AG09309 (cell line): ENCODE measurements at places on chromosomes 12 and 14.

DNA sequence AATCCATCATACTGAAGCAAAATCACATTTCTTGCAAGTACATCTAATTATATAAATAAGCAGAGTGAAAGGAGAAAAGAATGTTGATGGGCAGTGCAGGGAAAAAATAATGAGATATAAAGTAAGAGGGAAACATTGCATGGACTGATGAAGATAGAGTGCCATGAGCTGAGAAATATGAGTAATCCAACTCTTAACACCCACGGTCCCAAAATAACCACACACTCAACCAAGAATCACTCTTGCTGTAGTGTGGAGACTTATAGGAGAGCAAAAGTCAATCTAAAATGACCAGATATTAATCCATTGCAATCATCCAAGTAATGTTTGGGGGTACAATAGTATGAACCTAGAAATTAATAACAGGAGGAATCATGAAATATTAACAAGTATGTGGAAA is 40.2 kb downstream of the MYF5 start:
- DNase-seq, result no peak

- DNase-seq, result peak; percentile 91
Observed at GRCh38 chr12:75825686-75826085, 205.9 kb downstream of the PHLDA1 start.

DNA sequence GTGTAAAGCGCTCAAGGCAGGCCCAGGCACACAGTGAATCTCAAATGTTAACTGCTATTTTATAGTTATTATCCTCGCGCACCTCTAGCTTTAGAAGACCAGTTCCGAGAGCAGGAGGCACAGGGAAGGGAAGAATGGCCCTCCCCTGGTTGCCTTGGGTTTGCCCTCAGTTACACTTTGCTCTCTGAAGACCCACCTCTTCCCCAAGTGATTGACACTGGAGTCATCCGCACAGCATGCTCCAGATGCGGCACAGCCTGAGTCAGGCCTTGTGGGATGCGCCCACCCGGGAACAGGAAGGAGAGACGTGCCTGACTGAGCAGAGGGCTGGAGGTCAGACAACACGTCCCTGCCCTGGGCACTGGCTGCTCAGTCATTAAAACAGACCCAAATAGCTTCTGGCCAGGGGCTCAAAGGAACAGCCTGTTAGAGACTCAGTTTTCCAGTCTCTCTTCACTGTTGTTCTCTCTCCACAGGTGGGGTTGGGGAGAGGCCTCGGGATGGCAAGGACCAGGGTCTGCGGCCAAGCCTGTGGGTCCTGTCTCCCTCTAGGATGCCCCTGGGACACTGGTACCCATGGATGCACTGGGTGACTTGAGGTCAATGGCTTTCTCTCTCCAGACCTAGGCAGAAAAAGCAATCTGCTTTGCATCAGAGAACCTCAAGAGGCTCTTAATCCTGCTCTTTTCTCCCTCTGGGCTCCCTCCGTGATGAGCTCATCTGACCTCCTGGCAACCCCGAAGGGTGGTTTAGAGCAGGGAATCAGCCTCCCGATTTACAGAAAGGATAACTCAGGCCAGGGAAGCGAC is 13.6 kb upstream of the MLXIP start:
- peak; percentile 71 for DNase-seq

DNA sequence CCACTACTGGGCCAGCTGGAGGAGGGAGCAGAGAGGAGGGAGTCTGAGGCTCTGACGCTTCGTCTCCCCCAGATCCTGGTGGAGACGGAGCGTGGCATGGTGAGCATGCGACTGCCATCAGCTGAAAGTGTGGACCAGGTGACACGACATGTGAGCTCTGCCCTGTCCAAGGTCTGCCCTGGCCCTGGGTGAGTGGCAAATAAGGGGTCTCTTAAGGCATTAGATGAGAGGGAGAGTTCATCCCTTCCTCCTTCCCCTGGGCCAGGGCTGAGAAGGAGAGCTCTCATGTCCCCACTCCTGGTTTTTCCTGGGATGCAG is 2.5 kb downstream of the CARMIL3 start:
- DNase-seq, result no peak

DNA sequence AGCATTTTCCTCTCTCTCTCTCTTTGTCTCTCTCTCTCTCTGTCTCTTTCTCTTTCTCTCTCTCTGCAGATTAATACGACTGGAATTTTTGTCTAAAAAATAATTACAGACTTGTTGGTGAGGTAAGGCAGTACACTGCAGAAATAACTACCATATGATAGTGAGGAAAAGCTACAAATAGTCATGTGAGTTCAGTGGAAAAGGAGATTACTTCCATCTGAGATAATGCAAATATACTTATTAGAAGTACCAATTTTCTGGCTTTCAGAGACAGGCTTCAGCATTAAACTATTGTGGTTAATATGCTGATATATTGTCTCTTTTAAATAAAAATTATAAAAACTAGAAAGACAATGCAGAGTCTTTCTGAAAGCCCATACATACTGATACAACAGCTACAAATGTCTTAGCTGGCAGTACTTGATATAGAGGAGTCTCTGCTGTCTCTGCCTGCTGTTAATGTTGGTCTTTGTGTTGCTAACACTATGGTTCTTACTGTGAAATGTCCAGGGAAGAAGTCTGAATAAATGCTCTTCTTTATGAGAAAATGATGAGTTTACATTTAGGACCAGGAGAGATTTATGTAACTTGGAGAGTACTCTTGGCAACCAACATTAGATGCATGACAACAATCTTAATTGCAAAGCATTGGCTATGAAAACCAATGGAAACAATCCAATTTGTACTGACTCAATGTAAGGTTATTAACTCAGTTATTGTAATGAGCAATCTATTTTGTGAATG is 167.0 kb downstream of the LRFN5 start:
- no peak for DNase-seq

DNA sequence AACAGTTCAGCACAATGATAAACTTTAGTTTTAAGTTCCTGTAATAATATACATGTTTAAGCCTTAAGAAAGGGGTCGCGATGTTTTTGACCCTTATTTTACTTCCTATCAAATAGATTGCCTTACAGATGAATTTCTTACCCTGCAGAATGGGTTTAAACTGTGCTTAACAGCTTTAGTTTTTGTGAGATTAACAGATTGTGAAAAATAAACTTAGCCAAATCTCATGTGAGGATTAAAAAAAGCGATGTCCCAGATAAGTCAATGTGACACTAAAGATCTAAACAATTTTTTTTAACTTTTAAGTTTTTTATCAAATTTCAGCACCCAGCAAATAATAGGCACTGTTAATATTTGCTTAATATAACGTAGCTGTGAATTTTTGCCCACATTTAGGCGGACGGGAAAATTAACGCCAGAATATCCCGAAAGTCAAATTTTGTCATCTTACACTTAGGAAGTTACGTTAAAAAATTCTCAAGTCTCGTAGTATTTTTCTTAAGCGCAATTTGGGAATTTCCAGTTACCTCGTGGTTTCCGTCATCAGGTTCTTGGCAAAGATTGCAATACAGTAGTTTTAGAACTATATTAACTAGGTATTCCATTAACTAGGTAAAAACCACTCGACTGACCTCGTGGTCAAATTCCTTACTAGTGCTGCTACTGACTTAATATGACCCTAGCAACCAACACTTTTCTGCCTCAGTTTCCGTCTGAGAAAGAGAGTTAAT is 1.2 kb downstream of the HNRNPC start:
- DNase-seq, result no peak

DNA sequence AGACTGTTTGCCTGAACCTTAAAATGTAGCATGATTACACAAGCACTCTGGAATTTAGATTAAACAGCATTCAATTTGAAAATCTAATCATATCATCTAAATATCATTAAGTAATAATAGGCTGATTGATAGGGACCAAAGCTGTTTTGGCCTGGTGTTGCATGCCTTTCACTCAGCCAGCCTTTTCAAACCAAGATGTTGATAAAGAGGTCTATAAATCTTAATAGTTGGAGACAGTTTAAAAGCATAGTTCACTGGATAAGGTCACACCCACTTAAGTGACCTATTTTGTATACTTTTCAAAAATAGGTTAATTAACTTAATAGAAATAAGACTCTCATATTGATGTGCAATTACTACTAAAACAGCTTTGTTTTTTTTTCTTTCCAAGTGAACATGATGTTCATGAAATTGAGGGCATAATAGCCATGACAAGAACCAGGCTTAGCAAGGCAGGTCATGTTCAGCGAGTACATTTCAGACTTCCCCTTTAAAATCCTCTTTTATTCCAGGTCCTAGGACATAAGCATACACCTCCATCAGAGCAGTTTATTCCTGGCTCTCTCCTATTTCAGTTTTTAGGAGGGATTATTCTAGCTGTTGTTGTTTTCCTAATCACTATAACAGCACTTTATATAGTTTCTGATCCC is 349.0 kb downstream of the RAD51B start:
- DNase-seq, result no peak

- no peak for DNase-seq
Observed at GRCh38 chr12:61538951-61539350, 721.3 kb upstream of the USP15 start.

- DNase-seq, result no peak
Observed at GRCh38 chr12:131593406-131593805, 117.5 kb upstream of the SFSWAP start.

- DNase-seq, result no peak
Observed at GRCh38 chr14:93735206-93735605, 53.1 kb downstream of the PRIMA1 start.

DNA sequence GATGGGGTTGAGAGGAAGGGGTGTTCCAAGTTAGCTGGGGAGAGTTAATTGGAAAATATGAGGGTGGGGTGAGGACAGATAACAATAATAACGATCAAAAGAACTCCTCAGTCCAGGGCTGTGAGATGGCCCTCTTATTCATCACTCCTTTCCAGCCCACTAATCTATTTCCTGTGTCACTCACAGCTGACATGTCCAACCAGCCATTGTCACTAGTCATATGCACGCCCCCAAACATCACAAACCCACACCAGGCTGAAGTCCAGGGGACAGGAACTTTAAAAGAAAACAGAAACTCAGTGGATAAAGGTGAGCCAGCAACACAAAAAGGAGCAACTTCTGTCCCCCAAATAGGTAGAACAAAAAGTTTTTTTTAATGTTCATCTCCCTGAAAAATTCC is 911 bp downstream of the CALCOCO1 start:
- no peak for DNase-seq

DNA sequence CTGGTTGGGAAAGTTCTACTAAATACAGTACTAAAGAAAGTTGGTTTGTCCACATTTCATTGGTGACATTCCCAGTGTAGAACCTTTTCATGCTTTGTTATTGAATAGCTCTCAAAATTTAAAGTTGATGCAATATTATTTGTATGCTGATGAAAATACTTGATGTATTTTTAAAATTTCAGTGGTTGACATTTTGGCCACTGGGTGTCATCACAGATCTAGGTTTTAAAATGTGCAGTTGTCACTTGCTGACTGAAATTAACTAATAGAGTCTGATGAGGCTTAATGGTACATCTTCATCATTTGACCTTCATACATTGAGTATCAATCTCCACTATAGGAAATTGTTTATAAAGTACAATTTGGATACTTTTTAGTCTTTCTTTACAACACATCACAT is 37.1 kb downstream of the CMAS start:
- no peak for DNase-seq

GRCh38 chr12:39884616-39885125 is 221.2 kb downstream of the SLC2A13 start:
- DNase-seq, result no peak

DNA sequence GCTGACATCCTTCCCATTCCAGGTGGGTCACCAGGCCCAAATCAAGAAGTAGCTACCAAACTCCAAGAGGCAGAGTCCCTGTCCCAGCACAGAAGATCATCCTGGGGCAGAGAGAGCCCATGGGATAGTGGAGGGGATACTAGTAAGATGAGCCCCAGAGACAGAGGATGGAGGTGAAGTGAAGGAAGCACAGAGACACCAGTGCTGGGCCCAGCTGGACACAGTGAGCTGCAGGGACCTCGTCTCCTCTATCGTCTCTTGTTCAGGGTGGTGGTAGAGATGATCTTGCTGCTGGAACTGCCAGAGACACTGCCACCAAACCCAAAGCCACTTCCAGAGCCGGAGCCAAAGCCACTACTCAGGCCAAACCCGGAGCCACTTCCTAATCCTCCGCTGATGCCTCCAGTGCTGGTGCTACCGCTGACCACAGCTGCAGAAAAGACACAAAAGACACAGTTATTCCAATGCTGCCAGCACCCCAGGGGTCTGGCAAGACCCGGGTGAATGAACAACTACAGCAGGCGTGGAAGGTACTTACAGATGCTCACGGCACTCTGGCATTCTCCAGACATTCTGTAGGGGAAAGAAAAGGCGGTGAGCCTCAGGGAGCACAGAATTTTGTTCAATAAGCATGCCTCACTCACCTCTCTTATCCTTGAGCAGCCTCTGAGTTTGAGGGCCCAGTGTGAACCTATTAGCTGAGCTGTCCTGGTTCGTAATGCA is 6.9 kb downstream of the KRT4 start:
- no peak for DNase-seq

- peak; percentile 82 for DNase-seq
Observed at GRCh38 chr12:47270782-47271664, 191.3 kb upstream of the AMIGO2 start.

DNA sequence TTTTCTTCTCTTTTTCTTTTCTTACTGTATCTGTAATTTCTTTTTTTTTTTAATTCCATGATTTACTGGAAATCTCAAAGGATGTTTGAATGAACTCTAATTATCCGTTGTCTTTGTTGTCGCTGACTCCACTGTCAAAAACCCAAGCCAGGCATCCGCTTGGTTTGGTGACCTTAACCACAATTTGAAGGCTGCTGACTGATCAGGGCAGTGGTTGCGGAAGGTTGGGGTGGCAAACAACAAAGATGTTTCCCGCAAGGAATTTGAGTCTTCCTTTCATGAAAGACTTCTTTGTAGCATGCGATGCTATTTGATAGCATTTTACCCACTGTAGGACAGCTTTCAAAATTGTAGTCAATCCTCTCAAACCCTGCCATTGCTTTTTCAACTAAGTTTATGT is 1013.8 kb downstream of the DIO2 start:
- no peak for DNase-seq

GRCh38 chr14:67420102-67420739 is 8.3 kb upstream of the PLEK2 start:
- DNase-seq, result no peak

DNA sequence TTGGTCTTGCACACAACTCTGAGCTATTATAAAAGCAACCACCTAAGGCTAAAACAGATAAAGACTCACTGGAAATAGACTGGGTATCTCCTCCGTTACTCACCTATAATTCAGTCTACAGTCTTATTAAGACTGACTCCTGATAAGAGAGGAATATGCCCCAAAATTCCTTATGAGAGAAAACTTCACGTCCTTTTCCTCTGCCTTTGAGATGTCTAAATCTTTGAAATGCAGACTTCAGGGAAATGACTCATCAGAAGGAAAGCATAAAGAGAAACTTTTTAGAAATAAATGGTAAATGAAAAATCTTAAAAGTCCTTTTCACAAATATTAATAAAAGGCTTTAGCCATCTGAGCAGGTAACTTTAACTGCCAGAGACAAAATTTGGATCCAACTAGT is 187.5 kb upstream of the RTL1 start:
- DNase-seq, result no peak

DNA sequence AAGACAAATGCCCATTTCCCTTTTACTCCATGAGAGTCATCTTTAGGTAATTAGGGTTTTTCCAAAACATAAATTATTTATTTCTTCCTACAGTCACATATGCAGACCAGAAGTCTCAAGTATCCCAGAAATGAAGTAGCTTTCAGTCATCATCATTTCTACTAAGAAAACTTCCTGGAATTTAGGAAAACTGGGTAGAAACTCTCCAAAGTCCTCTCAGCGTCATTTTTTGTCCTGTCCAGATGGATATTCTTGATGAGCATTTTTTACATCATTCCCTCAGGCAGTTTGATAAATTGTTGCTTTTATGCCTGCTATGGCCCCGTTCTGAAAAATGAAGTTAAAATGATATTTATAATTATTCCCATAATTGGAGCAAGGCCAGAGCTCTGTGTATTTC is 93.9 kb upstream of the DCN start:
- DNase-seq, result no peak
